ENCODE measurements at places on chromosomes 4 and X. TPM values are rescaled to one million over a fixed set of nuclear protein-coding genes. Genes with fewer than 3 reads are reported as not detected.

GRCh38 chrX:124348182-124348581, 1.8 kb downstream of the SH2D1A start:
- DNase-seq, result no peak

DNA sequence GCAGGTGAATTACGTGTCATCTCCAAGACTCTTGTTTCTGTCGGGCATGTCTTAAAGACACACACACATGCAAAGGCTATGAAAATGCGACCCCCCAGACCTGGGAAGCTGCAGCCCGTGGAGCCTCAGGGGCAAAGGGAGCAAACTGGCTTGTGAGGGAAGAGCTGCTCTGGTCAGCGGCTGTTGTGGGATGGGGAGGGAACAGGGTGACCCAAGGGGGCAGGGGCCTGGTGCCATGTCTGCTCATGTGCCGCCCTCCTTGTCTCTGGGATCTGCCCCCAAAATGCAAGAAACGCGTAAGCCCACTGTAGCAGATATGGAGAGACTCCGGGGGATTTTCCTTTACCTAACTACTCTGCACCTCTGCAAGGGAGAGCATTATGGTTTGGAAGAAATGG, 92.4 kb downstream of the PHKA2 start:
- DNase-seq, result no peak

GRCh38 chr4:10354746-10355145, 102.5 kb downstream of the ZNF518B start:
- DNase-seq, result no peak

- DNase-seq, result no peak
Observed at GRCh38 chr4:74623041-74623440, 171.3 kb downstream of the BTC start.

DNA sequence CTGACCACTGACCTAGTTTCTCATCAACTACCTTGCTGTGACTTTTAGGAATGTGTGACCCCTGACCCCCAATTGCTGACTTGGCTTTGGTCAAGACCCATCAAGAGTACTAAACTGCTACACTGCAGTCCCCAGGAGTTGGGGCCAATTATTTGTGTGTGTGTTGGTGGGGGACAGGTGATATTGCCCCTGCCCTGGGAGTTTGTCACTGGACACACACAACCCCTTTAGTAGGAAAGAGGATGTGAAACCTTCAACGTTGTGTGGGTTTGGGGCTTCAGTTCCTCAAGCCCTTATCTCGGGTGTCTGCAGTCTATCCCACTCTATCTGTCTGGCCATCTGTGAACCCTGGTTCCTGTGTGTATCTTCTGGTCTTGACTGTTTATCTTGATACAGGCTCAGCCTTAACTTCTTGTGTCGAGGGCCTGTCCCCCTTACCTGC, 6.5 kb downstream of the SASH3 start:
- DNase-seq, result no peak

The ENAM gene
- polyA plus RNA-seq, result 4.0 TPM

The TCEAL2 gene
- polyA plus RNA-seq, result 20.6 TPM

DNA sequence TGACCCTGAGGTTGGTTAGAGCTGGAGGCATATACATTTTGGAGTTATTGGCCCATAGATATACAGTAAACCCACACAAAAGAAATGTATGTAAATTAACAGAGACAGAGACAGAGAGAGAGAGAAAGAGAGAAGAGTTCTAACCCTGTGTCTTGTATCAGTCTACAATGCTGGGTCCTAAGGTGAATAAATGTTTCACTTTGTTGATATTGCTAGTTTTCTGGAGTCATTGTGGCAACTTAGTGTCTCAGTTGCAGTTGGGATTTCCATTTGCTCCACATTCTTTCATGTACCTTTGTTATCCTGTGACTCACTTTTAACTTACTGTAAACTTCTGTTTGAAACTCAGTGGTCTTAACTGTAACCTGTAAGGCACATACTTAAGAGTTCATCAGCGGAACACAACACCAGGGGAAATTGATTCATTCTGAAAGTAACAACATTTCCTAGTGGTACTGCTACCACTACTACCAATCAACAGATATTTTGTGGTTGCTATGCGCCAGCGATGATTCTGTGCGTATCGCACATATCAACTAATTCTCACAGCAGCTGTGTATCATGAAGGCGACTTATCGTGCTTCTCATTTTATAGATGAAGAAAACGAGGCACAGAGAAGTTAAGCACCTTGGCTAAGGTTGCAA, 38.5 kb upstream of the ETDA start:
- no peak for DNase-seq

- DNase-seq, result no peak
Observed at GRCh38 chrX:42098900-42099299, 175.5 kb upstream of the CASK start.

GRCh38 chr4:156571146-156571545, 400.5 kb downstream of the PDGFC start:
- DNase-seq, result no peak

DNA sequence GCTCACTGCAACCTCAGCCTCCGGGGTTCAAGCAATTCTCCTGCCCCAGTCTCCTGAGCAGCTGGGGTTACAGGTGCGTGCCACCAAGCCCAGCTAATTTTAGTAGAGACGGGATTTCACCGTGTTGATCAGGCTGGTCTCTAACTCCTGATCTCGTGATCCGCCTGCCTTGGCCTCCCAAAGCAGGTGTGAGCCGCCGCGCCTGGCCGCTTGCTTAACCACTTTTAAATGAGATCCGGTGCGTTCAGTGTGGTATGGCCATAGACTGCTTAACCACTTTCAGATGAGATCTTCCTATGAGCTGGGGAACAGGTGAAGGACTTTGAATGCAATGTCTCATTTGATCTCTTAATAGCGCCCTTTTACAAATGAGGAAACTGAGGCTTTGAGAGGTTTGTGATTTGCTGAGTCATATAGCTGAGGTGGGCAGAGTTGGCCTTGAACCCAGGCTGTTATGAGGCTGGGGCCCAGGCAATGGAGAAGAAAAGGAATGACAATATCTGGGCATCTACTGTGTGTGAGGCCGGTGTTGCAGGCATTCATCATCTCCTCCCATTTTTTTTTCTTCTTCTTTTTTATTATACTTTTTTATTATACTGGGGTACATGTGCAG, 41.9 kb upstream of the NSG1 start:
- no peak for DNase-seq

DNA sequence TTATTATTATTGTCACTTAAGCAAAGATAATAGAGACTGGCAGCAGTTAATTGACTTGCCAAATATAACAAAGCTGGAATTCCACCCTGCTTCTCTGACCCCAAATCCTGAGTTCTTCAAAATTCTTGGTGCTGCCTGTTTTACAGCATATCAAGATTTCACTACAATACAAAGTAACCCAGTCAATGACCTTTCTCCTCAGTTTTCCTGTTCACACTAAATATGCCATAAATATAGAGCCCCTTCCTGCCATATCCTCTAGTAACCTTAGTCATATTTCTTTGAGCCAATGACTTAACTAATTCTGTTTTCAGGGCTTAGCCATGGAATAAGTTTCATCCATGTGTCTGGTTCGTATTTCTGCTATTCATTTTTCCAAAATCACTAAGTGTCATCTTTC, 315.3 kb upstream of the HS3ST1 start:
- DNase-seq, result no peak

The EGF gene
- 3.1 TPM for polyA plus RNA-seq

- DNase-seq, result no peak
Observed at GRCh38 chrX:121028419-121028818, 19.0 kb upstream of the GLUD2 start.

GRCh38 chr4:173240696-173241095, 72.1 kb downstream of the GALNT7 start:
- DNase-seq, result no peak

DNA sequence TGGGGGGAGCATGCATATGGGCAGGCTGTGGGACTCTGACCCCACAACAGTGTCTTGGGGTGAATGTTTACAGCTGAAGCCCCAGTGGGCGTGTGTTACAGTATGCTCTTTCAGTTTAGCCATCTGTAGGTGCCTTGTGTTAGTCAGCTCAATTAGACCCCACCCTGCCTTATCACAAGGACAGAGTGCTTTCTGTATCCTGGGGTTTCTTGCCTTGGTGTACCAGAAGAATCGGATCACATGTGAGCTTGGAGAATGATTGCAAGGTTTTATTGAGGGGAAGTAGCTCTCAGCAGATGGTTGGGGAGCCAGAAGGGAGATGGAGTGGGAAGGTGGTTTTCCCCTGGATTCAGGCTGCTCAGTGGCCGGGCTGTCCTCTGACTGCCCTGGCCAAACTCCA, 27.3 kb downstream of the SH3BGRL start:
- DNase-seq, result no peak

The NSG1 gene
- 6.0 TPM for polyA plus RNA-seq

The POLN gene
- 3.1 TPM for polyA plus RNA-seq

- DNase-seq, result no peak
Observed at GRCh38 chr4:58192217-58192616, 1082.0 kb upstream of the IGFBP7 start.

DNA sequence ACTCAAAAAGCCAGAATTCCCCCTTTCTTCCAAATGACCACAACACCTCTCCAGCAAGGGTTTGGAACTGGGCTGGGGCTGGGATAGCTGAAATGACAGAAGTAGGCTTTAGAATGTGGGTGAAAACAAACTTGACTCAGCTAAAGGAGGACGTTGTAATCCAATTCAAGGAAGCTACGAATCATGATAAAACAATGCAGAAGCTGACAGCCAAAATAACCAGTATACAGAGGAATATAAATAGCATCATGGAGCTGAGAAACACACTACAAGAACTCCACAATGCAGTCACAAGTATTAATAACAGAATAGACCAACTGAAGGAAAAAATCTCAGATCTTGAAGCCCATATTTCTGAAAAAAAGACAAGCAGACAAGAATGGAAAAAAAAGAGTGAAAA, 95.8 kb upstream of the TET2 start:
- no peak for DNase-seq

- no peak for DNase-seq
Observed at GRCh38 chr4:24809376-24809775, 14.0 kb downstream of the SOD3 start.

The PWWP3B gene
- polyA plus RNA-seq, result 2.7 TPM

The CLIC2 gene
- polyA plus RNA-seq, result 2.5 TPM

The CLNK gene
- 0.52 TPM for polyA plus RNA-seq

The DNAAF6 gene
- polyA plus RNA-seq, result 0.15 TPM

The PRICKLE3 gene
- polyA plus RNA-seq, result 2.8 TPM

The PASD1 gene
- polyA plus RNA-seq, result not detected

- DNase-seq, result no peak
Observed at GRCh38 chrX:123425471-123425870, 241.4 kb downstream of the GRIA3 start.

The SPIN4 gene
- polyA plus RNA-seq, result 23.7 TPM

DNA sequence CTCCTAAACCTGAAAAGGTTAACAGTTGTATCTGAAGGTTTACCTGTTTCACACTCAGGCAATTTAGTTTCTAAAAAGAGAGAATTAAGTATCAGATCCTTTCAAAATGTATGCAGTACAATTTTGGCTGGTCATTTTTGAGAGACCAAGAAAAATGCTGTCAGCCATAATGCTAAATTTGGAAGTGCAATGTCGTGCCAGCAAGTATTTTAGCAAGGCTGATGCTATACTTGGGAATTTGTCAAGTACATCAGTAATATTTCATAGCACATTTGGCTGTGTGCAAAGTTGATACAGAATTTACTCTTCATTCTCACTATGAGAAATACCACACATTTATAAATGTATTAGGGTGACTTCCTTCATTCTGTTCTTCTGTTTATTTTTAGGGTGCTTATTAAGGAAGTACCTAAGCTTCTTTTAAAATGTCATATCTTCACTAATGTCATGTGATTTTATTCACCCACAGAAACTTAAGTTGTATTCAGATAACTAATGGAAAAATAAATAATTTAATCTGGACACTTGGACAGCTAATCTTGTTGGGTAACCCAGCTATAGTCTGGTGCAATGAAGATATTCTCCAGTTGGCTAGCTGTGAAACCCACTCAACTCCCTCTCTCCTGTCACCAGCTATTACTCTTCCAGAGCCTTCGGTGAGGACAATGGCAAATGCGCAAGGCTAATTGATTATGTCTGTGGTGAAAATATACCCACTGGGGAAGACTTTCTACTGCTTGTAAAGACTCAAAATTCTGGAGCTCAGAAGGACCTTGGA, 84.2 kb upstream of the TLL1 start:
- DNase-seq, result no peak

- DNase-seq, result no peak
Observed at GRCh38 chrX:133444952-133445831, 29.9 kb upstream of the GPC4 start.

- DNase-seq, result no peak
Observed at GRCh38 chrX:150982235-150982787, 824 bp upstream of the HMGB3 start.

GRCh38 chrX:132983496-132983895, 25.1 kb upstream of the HS6ST2 start:
- DNase-seq, result no peak

GRCh38 chr4:1996866-1997611, 11.7 kb downstream of the NELFA start:
- DNase-seq, result no peak

GRCh38 chr4:111120191-111120590, 497.3 kb upstream of the PITX2 start:
- no peak for DNase-seq

The CCNG2 gene
- 126 TPM for polyA plus RNA-seq

GRCh38 chr4:147060151-147060931, 114.7 kb upstream of the TTC29 start:
- no peak for DNase-seq

DNA sequence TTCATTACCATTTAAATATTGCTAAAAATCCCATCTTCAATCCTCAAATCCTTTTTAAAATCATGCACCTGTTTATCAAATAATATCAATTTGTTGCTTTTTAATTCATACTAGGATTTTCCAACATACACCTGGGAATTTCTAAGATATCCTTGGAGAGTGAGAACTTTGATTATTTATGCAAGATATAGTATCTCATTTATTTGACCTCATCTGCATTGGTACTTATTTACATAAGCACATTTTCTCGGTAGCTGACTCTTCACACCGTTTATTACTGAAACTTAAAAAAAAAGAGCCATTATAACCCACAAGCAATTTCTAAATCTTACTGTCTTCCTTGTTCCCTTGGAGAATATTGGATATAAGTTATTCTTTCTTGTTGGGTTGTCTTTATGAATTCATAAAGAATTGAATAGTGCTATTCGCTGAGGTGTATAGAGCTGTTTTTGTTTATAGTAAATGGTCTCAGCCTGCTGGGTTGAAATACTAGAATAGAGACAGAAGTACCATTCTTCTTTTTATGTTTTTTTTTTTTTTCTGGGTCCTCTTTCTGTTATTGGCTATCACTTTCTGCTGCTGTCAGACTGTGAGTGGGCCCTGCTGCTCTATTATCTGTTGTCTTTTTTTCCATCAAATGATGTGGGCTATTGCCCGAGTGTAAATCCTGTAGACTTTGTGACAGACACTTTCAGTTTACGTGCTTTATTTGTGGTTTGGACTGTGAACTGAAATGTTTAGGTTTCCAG, 2.9 kb downstream of the UGT8 start:
- DNase-seq, result no peak

Measured in renal cortex interstitium (tissue), 15 donors.